ENCODE measurements at places on chromosomes 3 and 15.
A peak's percentile ranks its signal among the peaks of the same experiment; 100 is the strongest.

GRCh38 chr15:92657486-92657885, 1.9 kb upstream of the FAM174B start:
- DNase-seq = no peak

DNA sequence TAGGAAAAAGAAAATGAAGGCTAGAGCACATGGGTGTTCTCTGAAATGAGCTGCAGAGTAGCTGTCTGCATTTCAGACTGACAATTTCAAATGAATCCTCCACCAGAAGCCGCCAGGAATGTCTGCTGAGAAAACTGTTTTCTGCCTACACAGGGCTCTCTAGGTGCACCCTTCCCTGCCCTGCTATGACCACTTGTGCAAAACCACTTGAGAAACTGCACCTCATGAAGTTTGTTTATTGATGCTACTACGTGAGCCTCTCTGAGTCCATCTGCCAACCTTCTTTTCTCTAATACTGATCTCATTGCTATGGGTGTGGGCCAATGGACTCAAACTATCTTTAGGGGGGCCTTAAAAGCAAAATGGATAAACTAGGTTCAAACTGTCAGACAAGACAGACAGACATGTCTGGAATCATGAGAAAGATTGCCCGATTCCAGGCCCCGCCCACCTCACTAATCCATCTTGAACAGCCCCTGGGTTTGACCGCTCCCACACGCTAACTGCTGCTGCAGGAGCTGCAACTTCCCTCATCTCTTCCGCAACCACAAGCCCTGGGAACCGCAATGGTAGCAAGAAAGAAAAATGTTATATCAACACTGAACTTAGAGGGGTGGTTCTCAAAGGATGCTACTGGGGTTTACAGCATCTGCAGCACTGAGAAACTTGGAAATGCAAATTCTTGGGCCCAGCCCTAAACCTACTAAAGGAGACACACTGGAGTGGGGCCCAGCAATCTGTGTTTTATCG, 9.0 kb upstream of the CD47 start:
- peak; percentile 47 for DNase-seq

DNA sequence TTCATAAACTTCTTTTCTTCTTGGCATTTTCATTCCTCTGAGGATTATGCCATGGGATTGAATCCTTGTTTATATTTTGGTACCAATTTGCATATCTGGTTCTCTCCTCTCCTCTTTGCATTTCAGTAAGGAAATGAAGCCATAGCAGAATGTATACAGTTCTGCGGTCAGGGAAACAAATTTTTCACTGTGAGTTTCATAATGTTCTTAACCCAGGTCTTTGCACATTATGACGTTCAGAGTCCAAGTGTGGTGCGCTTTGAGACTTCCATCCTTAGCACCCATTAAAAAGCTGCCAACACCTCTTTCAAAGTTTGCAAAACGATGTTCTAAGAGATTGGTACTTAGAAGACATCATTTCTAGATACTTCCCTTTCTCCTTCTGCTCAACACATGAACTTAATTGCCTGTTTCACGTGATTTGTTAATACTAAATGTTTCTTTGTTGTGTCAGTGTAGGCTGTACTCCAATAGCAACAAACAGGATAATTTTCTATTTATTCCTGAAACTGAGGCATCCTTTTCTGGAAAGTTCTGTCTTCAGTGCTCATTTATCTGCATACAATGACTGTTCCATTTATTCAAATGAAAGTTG, 953.1 kb upstream of the NR2F2 start:
- no peak for DNase-seq

DNA sequence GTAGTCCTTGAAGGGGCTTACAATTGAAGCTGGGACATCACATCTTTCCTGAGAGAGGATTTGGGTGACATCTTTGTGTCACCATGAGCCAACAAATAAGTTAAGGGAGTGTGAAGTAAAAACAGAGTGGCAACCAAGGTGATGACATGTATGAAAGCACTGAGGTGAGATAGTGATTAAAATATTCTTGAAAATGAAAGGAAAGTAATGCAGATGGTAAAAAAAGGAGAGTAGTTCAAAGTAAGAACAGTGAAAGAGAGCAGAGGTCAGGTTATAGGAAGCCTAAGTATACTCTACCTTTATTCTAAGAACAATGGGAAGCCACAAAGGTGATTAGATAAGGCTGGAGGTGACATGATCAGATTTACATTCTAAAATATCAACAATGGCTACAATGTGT, 486.1 kb downstream of the DIPK2A start:
- no peak for DNase-seq

DNA sequence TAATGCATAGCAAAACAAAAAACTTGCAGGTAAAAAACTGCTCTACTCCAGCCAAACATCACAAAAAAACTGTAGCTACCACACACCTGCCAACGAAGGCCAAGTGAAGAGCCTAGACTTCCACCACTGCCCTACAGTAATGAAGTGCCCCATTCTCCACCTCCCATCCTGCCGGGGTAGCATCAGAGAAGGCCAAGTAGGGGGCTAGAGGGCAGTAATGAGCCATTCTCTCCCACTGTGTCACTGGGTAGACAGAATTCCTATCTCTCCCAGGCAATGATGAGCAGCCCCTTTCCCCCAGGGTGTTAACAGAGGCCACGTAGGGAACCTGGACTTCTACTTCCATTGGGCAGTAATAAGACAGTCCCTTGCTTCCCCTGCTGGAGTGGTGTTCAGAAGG, 9.5 kb downstream of the SEC22C start:
- DNase-seq = peak; percentile 33

DNA sequence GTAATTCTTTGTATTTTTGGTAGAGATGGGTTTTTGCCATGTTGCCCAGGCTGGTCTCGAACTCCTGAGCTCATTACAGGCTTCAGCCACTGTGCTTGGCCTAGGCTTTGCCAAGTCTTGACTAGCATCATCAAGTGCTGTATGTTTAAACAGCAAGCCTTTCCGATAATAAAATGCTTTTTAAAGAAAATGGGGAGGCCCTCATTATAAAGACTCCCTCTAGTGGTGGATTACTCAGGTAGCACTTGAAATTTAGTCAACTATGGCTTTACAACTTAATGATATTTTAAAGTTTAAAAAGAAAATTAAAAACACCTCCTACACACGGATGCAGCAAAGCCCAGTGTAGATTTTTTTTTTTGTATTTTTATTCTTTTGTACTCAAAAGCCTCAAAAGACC, 213.6 kb downstream of the GAP43 start:
- DNase-seq = no peak

GRCh38 chr3:134918441-134918840, 123.4 kb downstream of the EPHB1 start:
- no peak for DNase-seq

DNA sequence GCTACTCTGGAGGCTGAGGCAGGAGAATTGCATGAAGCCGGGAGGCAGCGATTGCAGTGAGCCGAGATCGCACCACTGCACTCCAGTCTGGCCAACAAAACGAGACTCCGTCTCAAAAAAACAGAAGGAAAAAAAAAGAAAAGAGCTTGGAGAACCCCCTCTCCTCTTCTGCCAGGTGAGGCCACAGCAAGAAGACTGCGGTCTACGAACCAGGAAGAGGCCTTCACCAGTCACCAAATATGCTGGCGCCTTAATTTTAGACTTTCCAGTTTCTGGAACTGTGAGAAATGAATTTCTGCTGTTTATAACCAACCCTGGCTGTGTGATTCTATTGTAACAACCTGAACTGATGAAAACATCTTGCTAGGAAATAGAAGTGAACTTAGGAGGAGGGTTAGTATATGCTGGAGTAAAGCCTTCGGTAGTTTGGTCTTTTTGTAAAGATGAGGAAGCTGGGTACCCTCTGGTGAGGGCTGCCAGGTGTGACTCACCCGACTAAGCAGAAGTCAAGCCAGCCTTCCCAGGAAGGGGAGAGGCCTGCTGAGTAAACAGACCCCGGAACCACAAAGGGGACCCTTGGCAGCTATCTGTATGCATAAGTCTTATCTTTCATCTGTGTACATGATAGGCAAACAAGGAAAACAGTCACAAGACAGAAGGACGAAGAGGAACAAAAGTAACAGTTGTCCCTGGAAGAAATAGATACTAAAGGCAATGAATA, 78.7 kb downstream of the KLF13 start:
- DNase-seq = no peak

- DNase-seq = no peak
These were observed 10.7 kb downstream of the TADA3 start for GRCh38 chr3:9781551-9781950.

- no peak for DNase-seq
These were observed 143.1 kb upstream of the LINGO1 start for GRCh38 chr15:77775837-77776236.

DNA sequence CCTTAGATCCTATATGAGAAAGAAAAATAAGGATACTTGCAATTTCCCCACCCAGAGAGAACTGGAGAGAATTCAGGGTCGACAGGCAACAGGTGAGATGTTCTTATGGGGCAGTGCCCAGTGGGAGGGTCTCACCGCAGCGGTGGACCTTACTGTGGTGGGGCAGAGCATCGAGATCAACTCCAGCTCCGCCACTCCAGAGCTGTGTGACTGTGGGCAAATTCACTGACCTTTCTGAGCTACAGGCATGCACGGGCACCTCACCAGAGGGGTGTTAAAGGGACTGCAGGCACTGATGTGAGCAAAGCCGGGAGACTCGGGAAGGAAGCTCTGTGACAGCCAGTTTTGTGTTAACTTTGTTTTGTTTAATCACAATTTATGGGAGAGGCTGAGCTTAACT, 30.9 kb downstream of the RGMA start:
- DNase-seq = no peak

DNA sequence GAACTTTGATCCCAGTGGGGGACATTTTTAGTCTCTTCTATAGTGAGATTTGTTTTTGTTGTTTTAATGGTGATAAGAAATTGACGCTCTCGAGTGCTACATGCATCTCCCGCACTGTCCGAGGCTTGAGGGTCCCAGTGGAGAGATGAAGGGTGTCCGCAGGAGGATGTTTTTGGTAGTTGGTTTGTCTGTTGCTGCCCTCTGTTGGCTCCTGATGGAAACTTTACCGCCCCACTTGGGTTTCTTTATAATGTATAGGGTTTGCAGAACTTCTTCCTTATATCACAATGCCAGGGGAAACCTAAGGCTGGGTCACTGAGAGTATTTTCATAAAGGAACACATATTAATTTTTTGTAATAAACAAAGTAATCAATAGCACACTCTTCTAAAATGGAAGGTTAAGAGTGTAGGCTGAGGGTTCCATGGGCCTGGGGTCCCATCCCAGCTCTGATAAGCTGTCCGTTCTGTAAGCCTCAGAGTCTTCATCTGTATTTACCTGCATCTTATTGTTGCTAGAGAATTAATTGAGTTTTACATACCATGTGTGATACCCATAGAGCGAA, 185.3 kb upstream of the FEZF2 start:
- DNase-seq = peak; percentile 66

DNA sequence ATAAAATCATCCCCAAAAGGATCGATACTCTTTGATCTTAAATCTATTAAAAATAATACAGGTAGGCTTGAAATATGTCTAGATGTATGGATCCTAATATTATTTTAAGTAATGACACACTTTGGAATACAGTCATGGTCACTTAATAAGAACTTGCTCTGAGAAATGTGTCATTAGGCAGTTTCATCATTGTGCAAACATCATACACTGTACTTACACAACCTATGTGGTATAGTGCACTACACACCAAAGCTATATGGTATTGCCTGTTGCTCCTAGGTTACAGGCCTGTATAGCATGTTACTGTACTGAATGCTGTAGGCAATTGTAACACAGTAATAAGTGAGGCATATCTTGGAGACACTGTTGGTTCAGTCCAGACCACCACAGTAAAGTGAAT, 307.1 kb downstream of the RAP2B start:
- no peak for DNase-seq

DNA sequence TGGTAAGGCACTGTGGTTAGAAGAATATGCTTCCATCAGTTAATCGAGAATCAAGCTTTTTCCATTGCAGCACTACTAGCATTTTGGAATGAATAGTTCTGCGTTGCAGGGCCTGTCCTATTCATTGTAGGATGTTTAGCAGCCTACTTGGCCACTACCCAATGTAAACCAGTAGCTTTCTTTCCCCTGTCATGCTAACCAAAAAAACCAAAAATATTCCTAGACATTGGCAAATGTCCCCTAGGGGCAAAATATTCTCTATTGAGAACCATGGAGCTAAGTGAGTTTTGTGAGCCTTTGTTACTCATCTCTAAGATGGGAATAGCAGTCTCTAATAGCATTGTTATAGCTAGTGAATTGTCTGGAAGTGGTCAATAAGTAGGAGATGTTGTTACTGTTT, 187.2 kb downstream of the CADPS start:
- no peak for DNase-seq

DNA sequence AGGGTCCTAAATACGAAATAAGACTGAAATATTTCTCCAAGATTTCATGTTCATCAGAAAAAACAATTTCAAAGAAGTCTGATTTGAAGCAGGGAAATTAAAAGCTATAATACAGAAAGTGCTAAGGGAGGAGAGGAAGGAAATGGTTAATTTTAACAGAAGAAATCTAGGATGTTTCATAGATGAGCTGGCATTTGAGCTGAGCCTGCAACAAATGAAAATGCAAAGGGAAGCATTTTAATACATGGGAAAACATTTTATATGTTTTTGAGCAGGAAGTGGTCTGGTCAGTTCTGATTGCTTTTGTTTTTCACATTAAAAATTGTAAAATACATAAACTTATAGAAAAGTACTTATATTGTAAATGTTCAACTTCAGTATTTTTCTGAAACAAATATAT, 17.2 kb upstream of the RAP2B start:
- DNase-seq = no peak

All from NCI-H524 (cell line).